ENCODE measurements at places on chromosomes 5 and 9. TPM values are rescaled to one million over a fixed set of nuclear protein-coding genes. Genes with fewer than 3 reads are reported as not detected.

Gene PCDHGC5
- total RNA-seq = 0.27 TPM

Gene PRUNE2
- total RNA-seq = 1.3 TPM

Gene LEAP2
- total RNA-seq = 0.81 TPM

Gene OBP2B
- total RNA-seq = not detected

Gene STKLD1
- 0.81 TPM for total RNA-seq

Gene WDR31
- 3.2 TPM for total RNA-seq

Gene SLC6A7
- total RNA-seq = under 0.01 TPM

Gene SLC12A7
- 96.7 TPM for total RNA-seq

Gene CCL21
- total RNA-seq = not detected

Gene PITX1
- total RNA-seq = under 0.01 TPM

Gene PCDHB9
- total RNA-seq = not detected

Gene HAPLN1
- total RNA-seq = not detected

Gene NCBP1
- 16.2 TPM for total RNA-seq

Gene NR2F1-AS1
- not detected for total RNA-seq

Gene HTR4
- total RNA-seq = under 0.01 TPM

Gene ANKRD34B
- under 0.01 TPM for total RNA-seq

Gene MED10
- 8.6 TPM for total RNA-seq

Gene SLC34A1
- total RNA-seq = under 0.01 TPM

All from hematopoietic multipotent progenitor cell (in vitro differentiated cells).